ENCODE measurements at places on chromosomes 6 and 20. TPM values are rescaled to one million over a fixed set of nuclear protein-coding genes. Genes with fewer than 3 reads are reported as not detected.
A peak's percentile ranks its signal among the peaks of the same experiment; 100 is the strongest.

DNA sequence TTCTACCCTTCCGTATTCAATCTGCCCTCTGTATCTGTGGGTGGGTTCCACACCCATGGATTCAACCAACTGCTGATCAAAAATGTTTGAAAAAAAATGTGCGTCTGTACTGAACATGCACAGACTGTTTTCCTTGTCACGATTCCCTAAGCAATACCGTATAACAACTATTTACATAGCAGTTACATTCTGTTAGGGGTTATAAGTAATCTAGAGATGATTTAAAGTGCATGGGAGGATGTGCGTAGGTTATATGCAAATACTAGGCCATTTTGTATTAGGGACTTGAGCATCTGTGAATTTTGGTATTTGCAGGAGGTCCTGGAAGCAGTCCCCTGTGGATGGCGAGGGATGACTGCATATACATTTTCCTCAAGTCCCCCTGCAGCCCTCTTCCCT is 486.9 kb downstream of the PREX1 start:
- no peaks in the 10 kb centered on the region for H3K4me1 ChIP-seq
- H3K27me3 ChIP-seq, result no peaks in the 10 kb centered on the region
- DNase-seq, result no peak
- H3K27ac ChIP-seq, result no peak overlapping the region
- H3K4me3 ChIP-seq, result no peak overlapping the region

GRCh38 chr6:44715188-44715587 is 327.7 kb downstream of the CDC5L start:
- no peak for DNase-seq
- H3K27ac ChIP-seq, result no peak overlapping the region
- H3K4me1 ChIP-seq, result no peaks in the 10 kb centered on the region
- no peak overlapping the region for H3K4me3 ChIP-seq

DNA sequence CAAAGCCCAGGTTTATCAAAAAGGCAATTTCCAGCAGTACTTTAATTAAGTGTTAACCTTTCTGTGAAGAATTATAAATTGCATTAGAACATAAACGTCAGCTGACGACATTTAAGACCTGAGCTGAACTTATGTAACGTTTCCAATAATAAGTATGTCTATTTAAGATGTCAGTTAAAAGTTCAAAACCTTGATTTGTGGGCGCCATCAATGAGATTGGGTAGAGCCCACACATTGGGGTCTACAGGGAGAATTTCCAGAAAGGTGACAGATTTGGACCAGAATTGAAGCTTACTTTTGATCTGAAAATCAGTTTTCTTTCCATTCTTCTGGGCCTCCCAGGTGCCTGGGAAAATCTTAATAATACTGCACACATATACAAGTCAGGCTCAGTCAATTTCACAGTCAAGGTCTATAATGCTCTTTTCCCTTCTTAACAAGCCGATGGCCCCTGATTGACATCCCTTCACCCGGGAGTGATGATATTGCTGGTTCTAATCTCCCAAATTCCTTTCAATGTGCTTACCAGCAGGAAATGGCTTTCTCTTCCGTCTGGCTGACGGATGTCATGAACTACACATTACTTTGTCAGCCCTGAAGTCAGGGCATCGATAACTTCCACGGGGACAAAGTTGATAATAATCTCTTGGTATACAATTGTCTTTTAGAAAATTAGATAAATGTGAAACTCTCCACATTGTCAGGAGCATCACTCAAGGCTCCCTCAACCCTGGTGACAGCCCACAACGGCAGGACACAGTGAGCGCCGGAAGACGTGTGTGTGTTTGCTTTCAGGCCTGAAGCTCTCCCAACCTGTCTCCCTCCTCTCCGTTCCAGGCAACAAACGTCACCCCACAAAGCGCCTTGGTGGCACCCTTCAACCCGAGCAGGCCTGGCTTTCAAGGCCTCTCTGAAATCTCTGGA is 396.5 kb upstream of the CNR1 start:
- DNase-seq, result no peak
- no peaks in the 10 kb centered on the region for H3K27me3 ChIP-seq
- no peak overlapping the region for H3K4me3 ChIP-seq
- H3K4me1 ChIP-seq, result no peaks in the 10 kb centered on the region

- DNase-seq, result no peak
- no peaks in the 10 kb centered on the region for H3K27me3 ChIP-seq
- H3K4me3 ChIP-seq, result no peak overlapping the region
- no peak overlapping the region for H3K27ac ChIP-seq
- H3K36me3 ChIP-seq, result no peaks in the 10 kb centered on the region
Observed at GRCh38 chr6:19602434-19603013, 234.6 kb upstream of the ID4 start.

GRCh38 chr20:53399592-53400335 is 193.9 kb downstream of the ZNF217 start:
- peak; percentile 33 for DNase-seq
- no peaks in the 10 kb centered on the region for H3K36me3 ChIP-seq
- H3K27me3 ChIP-seq, result no peaks in the 10 kb centered on the region

- H3K36me3 ChIP-seq, result no peaks in the 10 kb centered on the region
- no peak overlapping the region for H3K27ac ChIP-seq
- no peaks in the 10 kb centered on the region for H3K4me1 ChIP-seq
- no peak for DNase-seq
- no peak overlapping the region for H3K4me3 ChIP-seq
- H3K27me3 ChIP-seq, result no peaks in the 10 kb centered on the region
Observed at GRCh38 chr6:148217051-148217450, 125.6 kb upstream of the SASH1 start.

- H3K27ac ChIP-seq, result peak overlapping the region; percentile 94
- no peak overlapping the region for H3K4me3 ChIP-seq
- no peaks in the 10 kb centered on the region for H3K27me3 ChIP-seq
- no peak for DNase-seq
- H3K36me3 ChIP-seq, result no peaks in the 10 kb centered on the region
Observed at GRCh38 chr6:12333128-12333527, 43.0 kb downstream of the EDN1 start.

DNA sequence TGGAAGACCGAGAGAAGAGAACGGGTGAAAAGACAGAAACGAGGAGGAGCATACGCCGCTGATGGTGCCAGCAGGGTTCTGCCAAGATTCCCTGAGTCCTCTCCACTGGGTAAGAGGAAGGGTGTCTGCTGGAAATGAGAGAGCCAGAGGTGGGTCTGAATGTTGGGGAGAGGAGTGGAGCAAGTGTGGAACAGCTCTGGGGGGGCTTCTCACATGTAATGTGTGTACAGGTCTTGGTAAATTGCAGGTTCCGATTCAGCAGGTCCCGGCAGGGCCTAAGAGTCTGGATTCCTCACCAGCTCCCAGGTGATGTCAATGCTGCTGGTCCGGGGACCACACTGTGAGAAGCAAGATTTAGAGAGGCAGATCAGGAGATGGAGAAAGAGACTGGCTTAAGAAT is 1.5 kb upstream of the EBF4 start:
- no peaks in the 10 kb centered on the region for H3K27me3 ChIP-seq
- no peak overlapping the region for H3K27ac ChIP-seq
- H3K4me3 ChIP-seq, result no peak overlapping the region
- peaks cover 14% of the 10 kb centered on the region for H3K4me1 ChIP-seq
- no peaks in the 10 kb centered on the region for H3K36me3 ChIP-seq
- DNase-seq, result no peak

DNA sequence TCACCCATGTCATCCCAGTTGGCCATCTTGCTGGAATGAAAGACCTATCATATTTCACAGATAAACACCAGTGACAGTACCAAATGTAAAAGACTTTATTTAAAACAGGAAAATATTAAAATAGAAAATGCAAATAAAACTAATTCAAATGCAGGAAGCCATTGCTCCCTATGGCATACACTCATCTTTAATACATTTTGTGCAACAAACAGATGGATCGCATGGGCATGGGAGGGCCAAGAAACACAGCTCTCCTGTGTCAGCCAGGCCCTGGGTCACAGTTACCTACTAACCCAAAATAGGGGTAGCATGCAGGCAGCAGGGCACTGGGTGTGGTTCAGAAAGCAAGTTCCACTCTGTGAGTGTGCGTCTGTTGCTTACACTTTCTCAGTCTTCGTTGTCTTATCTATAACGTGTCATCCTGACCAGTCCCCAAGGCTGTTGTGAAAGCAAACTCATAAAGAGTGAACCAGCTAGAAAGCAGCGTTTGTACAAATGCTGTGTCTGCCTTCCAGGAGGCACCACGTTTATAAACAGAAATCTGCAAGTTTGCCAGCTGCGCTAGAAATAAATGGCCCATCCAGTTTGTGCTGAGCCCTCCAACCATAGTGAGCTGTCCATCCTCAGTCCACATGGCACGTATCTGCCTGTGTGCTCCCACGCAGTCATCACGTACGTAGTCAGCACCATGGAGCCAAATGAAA is 180.5 kb downstream of the SYNDIG1 start:
- H3K27me3 ChIP-seq, result no peaks in the 10 kb centered on the region
- H3K4me3 ChIP-seq, result no peak overlapping the region
- no peaks in the 10 kb centered on the region for H3K36me3 ChIP-seq
- DNase-seq, result no peak
- no peaks in the 10 kb centered on the region for H3K4me1 ChIP-seq

DNA sequence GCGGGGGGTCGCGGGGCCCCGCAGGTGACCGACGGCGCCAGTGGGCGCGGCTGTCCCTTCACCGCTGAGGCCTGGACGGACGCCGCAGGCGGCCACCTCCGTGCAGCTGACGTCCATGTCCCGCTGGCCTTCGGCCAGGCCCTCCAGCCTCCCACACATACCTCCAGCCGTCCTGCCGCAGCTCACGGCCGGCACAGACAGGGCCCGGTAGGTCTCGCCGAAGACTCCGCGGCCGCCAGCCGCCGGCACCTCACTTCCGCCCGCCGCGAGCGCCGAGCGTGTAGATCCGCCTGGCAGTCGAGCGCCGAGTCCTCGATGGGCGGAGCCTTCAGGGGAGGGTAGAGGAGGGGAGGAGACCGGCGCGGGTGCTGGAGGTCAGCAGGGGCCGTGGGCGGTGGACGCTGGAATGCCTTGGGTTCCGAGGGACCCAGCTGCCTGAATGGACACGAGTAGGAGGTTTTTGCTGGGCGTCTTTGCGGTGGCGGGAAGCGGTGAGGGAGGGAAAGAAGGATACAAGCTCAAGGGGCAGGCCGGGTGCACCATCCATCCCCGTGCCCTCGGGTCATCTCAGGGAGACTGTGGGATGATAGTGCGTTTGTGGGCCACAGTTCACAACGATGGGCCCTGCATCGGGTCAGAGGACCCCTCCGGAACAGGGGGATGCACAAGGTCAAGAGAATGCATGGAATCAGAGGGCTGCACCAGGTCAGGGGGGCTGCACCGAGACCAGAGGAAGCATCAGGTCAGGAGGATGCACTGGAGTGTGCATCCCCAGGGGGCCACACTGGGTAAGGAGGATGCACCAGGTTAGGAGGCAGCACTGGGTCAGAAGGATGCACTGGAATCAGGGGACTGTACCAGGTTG is at the start of gene EXOC2:
Gene EXOC2, minus strand, starts transcription at position 282 of the 865 bp plus-strand sequence. CDS start 55,321 bp downstream, outside the sequence.
- H3K4me3 ChIP-seq, result peak within 1 kb of the TSS; percentile 82
- H3K27me3 ChIP-seq, result no peaks in the 10 kb centered on the region
- peaks cover 4% of the 10 kb centered on the region for H3K4me1 ChIP-seq

GRCh38 chr6:170456886-170457698 is 96.0 kb downstream of the PSMB1 start:
- no peaks in the 10 kb centered on the region for H3K4me1 ChIP-seq
- H3K4me3 ChIP-seq, result no peak overlapping the region
- H3K27me3 ChIP-seq, result no peaks in the 10 kb centered on the region
- DNase-seq, result no peak

- no peak overlapping the region for H3K4me3 ChIP-seq
- H3K27ac ChIP-seq, result no peak overlapping the region
- DNase-seq, result no peak
- H3K4me1 ChIP-seq, result no peaks in the 10 kb centered on the region
- no peaks in the 10 kb centered on the region for H3K36me3 ChIP-seq
Observed at GRCh38 chr6:20168690-20169089, 43.6 kb downstream of the MBOAT1 start.

DNA sequence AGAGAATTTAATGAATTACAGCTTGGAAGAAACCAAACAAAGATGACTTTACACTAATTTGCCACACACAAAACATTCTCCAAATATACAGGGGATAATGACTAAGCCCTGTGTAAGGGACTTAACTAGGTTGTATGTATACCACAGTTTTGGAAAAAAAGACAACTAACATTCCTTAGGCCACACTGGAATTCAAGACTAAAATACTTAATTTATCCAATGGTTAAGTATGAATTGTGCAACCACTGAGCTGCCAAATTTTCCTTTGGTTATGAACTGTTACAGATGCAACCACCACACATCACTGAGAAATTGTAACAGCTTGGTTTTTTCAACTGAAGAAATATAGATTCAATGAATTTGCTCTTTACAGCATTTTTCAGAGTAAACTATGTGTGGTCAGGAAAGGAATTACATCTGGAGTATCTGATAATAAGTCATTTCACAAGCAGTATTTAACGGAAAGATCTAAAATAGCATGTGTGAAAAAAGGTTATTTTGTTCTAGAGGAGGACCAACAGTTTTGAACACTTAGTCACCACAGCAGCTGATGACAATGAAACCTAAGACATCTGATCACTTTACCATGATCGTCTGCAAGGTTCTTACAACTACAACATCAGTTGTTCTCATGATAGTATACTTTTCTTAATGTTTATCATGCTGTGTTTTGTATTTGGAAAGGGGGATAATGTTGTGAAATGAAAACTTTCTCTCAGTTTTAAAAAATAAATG is 318.8 kb downstream of the BCKDHB start:
- no peaks in the 10 kb centered on the region for H3K36me3 ChIP-seq
- no peak overlapping the region for H3K27ac ChIP-seq
- no peaks in the 10 kb centered on the region for H3K4me1 ChIP-seq
- peak; percentile 11 for DNase-seq
- H3K4me3 ChIP-seq, result no peak overlapping the region

DNA sequence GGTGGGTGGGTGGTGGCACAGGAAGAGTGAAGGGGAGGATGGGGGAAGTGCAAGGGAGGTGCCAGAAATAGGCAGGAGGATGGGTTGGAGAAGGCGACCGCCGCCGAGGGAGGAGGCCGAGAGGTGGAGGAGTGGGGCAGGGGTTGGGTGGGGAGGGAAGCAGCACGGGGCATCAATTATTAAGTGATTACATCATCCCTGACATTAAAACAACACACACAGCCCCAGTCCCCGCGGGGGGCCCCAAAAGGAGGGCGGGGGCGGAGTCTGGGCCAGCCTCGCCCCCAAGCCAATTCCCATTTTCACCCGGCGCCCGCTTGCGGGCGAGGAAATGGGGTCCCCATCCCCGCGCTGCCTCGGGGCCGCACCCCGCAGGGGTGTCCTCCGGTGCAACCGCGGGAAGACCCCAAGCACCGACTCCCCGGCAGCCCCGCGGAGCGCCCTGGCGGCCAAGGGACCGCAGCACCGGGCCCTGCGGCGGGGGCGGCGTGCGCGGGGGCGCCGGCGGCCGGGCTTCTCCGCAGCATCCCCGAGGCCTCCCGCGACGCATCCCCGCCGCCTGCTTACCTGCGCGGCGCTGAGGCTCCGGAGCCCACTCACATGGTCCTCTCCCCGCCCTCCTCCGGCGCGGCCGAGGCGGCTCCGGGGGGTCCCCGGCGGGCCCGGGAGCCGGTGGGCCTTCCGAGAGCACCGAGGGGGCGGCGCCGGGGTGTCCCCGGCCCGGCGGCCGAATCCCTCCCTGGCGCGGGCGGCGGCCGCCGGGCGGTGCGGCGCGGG is 663 bp downstream of the FYN start:
- peak overlapping the region; percentile 48 for H3K27ac ChIP-seq
- no peaks in the 10 kb centered on the region for H3K36me3 ChIP-seq
- H3K4me1 ChIP-seq, result peaks cover 29% of the 10 kb centered on the region
- no peak overlapping the region for H3K4me3 ChIP-seq

- no peaks in the 10 kb centered on the region for H3K36me3 ChIP-seq
- no peak overlapping the region for H3K4me3 ChIP-seq
- no peak for DNase-seq
- no peak overlapping the region for H3K27ac ChIP-seq
- H3K4me1 ChIP-seq, result no peaks in the 10 kb centered on the region
- H3K27me3 ChIP-seq, result no peaks in the 10 kb centered on the region
Observed at GRCh38 chr6:77034161-77034560, 429.1 kb downstream of the HTR1B start.

Gene LTA
- not detected for total RNA-seq

Gene EDN1
- 0.66 TPM for total RNA-seq

Gene SENP6
- total RNA-seq, result 75.2 TPM

Gene GSTA4
- 27.7 TPM for total RNA-seq

Gene OR2J3
- not detected for total RNA-seq

Gene PREX1
- total RNA-seq, result 9.1 TPM
